ENCODE measurements at places on chromosomes 2 and 18.

GRCh38 chr2:30626397-30626796 is 179.4 kb downstream of the LCLAT1 start:
- no peak for DNase-seq

GRCh38 chr2:217206907-217207698 is 347.2 kb upstream of the TNP1 start:
- no peak for DNase-seq

GRCh38 chr2:174610243-174610995 is 12.8 kb upstream of the WIPF1 start:
- no peak for DNase-seq

DNA sequence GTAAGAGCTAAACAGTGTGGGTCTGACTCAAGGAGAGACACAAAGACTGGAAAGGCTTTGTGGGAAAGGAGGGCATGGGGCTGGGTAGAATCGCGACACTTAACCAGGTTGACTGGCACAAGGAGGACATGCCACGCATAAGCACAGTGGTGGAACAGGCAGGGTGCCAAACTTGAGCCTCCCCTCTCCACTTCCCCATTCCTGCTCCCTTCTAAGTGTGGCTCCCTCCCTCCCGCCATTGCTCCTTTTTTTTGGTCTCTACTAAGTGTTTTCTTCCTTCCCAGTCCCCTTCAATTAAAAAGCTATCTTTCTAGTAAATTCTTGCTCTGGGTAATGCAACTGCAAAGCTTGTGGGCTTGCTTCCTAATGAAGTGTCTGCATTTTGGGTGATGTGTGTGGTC is 40.3 kb upstream of the ZFP36L2 start:
- DNase-seq = no peak

DNA sequence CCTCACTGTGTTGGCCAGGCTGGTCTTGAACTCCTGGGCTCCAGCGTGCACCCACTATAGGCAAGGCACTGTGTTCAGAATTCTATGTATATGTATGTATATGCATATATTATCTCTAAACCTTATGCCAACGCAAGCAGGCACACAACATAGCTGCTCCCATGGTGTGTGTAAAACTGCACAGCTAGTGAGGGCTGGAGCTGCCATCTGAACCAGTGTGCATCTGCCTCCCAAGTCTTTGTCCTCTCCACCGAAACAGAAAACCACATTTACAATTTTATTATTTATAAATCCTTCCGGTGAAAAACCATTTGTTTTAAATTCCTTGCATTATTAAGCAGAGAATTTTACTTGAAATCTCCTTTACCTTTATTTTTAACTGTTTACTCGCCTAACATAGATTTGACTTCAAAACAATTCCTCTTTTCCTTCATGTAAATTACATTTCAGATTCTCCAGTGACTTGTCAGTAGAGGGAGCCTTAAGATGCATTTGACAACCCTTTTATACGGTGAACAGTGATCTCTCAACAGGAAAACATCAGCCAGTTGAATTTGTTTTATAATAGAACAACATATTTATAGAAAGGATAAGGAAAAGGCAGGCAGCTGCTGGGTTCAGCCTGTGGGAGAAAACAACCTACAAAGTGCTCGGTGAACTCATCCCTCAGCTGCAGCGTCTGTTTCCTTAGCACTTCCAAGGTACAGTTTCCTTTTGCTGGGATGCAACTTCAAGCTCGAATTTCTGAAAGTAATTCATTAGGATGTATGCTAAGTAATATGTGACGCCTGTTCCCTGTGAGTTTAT is 101.2 kb downstream of the MYT1L start:
- no peak for DNase-seq

- no peak for DNase-seq
Observed at GRCh38 chr2:8314063-8314462, 367.8 kb upstream of the ID2 start.

DNA sequence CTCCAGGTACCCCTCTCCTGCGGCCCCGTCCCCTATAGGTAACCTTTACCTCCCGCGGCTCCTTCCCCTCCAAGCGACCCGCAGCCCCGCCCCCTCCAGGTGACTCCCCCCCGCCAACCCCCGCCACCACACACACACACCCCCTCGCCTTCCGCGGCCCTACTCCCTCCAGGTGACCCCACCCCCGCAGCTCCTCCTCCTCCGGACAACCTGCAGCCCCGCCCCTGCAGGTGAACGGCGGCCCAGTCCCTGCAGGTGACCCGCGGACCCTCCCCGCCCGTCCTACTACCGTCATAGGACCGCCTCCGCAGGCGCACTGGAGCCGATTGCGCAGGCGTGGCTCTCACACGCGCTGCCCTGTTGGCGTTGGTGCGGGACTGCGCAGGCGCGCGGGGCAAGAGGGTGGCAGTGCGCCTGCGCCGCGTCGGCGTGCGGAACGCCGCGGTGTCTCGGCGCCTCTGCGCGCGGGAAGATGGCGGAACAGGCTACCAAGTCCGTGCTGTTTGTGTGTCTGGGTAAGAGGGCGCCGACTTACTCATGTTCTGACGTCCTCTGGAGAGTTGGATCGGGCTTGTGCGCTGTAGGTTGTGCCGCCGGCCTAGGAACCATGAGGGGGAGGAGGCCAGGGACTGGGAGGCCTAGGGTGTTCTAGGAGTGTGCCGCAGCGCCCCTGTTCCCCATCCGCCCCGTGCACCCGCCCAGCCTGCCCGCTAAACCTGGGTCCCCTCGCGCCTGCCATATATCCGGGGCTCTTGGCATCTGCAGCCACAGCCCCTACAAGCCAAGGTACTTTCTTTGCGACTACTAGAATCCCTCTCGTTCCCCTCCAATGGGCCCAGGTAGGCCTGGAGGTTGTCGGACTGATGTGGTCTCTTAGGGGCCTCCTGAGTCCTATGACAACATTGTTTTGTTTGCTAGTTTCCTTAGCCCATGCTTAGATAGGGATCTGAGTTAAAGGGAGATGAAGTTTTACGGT is at the start of gene ACP1:
Gene ACP1, plus strand, starts transcription at position 455 of the 976 bp plus-strand sequence. Its CDS starts 18 bp downstream, at position 473.
- DNase-seq = peak; percentile 93

DNA sequence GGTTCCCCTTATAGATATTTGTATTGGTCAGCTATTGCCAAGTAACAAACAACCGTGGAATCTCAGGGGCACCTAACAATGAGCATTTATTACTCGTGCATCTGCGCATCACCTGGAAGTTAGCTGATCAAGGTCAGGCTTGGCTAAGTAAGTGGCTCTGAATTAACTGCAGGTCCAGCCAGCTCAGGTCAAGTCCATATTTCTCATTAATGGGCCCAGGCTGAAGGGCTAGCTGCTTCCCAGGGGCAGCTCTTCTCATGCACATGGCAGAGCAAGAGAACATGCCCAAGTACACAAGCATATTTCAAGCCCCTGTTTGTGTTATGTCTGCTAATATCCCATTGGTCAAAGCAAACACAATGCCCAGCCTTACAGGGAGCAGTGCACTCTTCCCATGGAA is 7.8 kb upstream of the DGUOK start:
- no peak for DNase-seq

DNA sequence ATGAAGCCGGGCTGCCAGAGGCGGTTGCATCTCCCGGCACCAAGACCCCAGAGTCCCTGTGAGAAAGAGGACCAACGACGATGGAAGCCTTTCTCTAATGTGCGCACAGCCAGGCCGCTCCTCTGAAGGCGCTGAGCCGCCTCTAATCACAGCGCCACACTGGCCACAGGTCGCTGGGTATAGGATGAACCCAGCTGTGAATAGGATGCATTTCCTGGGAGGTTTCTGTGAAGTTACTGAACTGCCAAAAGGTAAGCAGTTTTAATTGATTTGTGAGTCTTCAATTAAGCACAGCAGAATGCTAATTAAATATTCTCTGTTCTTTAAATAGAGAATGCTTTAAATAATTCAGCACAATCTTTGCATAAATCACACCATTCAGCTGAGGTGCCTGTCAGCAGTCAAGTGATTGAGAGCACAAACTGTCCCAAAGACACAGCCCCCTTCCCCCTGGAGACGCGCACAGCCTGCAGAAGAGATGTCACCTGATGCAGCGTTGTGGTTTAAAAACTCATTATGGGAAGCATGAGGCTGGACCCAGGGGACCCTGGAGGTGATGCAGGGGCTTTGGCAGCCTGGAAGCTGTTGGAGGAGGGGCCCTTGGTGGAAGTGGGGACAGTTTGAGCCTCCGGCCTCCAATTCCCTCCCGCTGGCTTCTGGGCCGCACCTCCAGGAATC is 98.1 kb downstream of the RTP5 start:
- no peak for DNase-seq

Data from activated gamma-delta T cell treated with Interleukin-2 at 50 U/mL for 16 hours (primary cell).